ENCODE measurements at places on chromosomes 11 and 22.

DNA sequence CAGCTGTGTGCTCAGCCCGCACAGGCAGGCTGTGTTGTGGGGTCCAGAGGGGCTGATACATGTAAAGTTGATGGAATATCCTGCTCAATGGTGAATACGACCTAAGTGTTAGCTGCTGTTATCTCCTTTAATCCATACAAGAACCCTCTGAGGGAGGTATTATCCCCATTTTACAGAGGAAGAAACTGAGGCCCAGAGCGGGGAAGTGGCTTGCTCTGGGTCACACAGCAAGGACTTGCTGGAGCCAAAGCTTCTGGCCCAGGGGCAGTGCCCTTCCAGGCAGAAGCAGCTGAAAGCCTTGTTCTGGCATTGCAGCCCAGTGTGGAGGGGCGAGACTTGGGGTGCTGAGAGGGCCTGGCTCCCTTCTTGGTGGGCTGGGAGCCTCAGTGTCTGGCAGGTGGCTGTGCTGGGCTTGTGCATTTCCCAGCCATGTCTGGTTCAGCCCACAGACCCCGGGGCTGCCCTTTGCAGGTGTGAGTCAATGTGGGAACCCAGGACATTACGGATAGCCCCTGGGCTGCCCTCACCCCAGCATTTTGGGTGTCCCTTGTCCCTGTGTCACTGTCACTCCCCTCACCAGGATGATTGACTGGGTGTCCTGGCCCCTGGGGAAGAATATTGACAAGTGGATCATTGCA lies 10.4 kb downstream of the USP35 start:
- no peak overlapping the region for H3K4me3 ChIP-seq
- no peak for DNase-seq
- no peaks in the 10 kb centered on the region for H3K4me1 ChIP-seq
- H3K27ac ChIP-seq: no peak overlapping the region
- no peaks in the 10 kb centered on the region for H3K27me3 ChIP-seq

DNA sequence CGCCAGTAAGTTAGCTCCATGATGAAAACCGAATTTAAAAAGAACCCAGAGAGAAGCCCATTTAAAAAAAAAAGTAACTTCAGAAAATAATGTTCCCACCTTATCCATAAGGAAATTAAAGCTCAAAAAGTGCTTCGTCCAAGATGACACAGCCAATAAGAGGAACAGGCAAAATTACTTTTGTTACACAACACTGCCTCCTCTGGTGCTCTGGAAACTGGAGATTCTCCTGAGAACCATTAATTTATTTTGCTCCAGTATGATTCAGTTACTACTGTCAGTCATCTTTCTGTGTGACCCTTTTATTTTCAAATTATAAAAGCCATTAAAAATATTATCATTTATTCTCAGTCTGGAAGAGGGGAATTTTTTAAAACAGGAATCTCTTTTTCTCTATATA lies 2.0 kb downstream of the IFT27 start:
- H3K27ac ChIP-seq: no peak overlapping the region
- H3K4me3 ChIP-seq: no peak overlapping the region
- no peaks in the 10 kb centered on the region for H3K36me3 ChIP-seq
- H3K4me1 ChIP-seq: peaks cover 7% of the 10 kb centered on the region
- H3K27me3 ChIP-seq: no peaks in the 10 kb centered on the region
- DNase-seq: no peak

GRCh38 chr11:60810569-60810968 lies 25.4 kb downstream of the MS4A10 start:
- no peak overlapping the region for H3K27ac ChIP-seq
- no peaks in the 10 kb centered on the region for H3K4me1 ChIP-seq
- no peaks in the 10 kb centered on the region for H3K36me3 ChIP-seq
- peaks cover 4% of the 10 kb centered on the region for H3K27me3 ChIP-seq

- no peaks in the 10 kb centered on the region for H3K36me3 ChIP-seq
- H3K27ac ChIP-seq: no peak overlapping the region
- no peaks in the 10 kb centered on the region for H3K4me1 ChIP-seq
- H3K27me3 ChIP-seq: peaks cover 4% of the 10 kb centered on the region
These were observed 148.2 kb upstream of the SNX19 start for GRCh38 chr11:131064373-131064991.

- no peaks in the 10 kb centered on the region for H3K4me1 ChIP-seq
- no peaks in the 10 kb centered on the region for H3K27me3 ChIP-seq
- no peak overlapping the region for H3K4me3 ChIP-seq
- no peak overlapping the region for H3K27ac ChIP-seq
- no peaks in the 10 kb centered on the region for H3K36me3 ChIP-seq
These were observed 33.3 kb upstream of the ZC3H12C start for GRCh38 chr11:110059706-110060463.

DNA sequence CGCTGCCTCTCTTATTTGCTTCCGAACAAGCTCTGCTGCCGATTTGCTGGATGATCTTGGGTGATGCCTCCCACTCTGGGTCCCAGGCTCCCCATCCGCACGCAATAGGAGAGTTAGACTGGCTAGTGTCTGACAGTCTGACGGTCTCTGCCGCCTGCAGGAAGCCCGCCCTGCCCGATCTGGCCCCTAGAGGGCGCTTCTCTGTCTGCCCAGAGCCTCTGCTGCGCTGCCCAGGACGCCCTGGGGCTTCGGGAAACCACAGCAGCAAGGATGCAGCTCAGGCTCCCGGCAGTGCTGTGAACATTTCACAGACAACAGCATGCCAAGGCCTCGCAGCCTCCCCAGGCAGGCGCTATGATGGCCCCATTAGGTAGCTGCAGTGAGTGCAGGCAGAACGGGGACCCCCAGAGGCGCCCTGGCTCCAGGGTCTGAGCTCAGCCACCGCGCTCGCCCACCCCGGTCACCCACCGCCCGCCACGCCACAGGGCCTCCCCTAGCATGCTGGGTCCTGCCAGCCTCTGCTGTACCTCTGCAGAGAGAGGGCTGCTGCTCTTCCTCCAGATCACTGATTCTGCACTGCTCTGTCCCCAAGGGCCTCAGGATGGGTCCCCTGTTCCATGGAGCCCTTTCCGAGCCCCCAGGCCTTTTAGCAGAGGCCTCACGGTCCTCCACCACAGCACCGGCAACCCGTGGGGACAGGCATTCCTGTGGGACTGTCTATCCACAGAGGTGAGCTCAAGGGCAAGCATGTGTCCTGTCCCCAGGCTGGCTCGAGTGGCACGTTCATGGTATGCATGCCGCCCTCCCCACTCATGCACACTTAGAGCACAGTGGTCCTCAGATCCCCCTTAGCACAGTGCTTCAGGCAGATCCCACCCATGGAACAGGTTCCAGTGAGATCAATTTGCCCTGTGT lies 4.3 kb upstream of the BAIAP2L2 start:
- no peaks in the 10 kb centered on the region for H3K36me3 ChIP-seq
- H3K4me3 ChIP-seq: no peak overlapping the region
- H3K27me3 ChIP-seq: no peaks in the 10 kb centered on the region
- DNase-seq: peak; percentile 42

DNA sequence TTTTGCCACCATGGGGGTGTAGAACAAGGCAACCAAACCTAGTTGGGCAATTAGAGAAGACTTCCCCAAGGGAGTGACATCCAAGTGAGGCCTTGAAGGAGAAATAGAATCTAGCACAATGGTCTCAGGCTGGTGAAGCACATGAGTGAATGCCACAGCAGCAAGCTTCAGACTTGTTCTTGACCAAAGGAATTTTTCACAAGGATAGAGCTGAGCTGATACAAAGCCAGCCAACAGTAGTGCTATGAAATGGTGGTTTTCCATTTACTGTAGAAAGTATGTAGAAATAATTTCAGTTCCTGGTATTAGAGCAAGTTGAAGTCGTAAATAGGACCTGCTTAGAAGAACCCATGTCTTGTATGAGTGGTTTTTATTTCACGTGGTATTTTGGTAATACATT lies 148.3 kb upstream of the RASSF10 start:
- no peak overlapping the region for H3K27ac ChIP-seq
- H3K36me3 ChIP-seq: peaks cover 2% of the 10 kb centered on the region
- peaks cover 30% of the 10 kb centered on the region for H3K4me1 ChIP-seq
- peak; percentile 61 for DNase-seq

Measured in astrocyte (in vitro differentiated cells and primary cell).